ENCODE measurements at places on chromosomes 7 and 10.
A peak's percentile ranks its signal among the peaks of the same experiment; 100 is the strongest.

DNA sequence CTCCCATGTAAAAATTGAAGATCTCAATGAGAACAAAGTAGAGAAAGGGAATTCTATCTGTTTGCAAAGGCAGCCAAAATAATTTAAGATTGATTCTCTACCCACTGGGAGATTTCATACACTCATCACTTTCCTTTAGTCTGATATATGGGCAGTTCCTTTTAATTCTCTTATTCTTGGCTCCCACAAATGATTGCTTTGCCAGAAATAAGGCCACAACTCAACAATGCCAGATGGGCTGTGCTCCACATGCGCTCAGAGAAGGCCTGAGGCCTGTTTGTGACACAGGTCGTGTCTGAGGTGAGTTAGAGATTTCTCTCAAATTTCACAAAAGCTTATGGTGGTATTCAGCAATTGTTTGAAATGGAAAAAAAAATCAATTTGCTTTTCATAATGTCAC lies 501.9 kb upstream of the SEMA3D start:
- DNase-seq, result no peak

DNA sequence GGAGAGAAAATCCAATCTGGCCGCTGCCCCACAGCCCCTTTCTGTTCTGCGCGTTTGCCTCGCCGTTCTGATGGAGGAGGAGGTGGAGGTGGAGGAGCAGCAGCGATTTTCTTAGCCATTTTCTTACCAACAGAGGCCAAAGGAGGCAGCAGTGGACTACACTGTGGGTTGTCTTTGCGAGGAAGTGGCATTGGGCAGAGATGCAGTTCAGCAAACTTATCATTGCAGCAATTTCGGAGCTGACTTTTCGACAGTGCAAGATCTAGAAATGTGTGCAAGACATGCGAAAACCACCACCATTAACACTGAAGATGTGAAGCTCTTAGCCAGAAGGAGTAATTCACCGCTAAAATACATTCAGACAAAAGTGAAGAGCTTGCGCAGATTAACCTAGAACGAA lies 1.9 kb upstream of the ARL4A start:
- peak; percentile 79 for DNase-seq

- no peak for DNase-seq
These were observed 92.4 kb upstream of the KMT2E start for GRCh38 chr7:104921596-104921995.

DNA sequence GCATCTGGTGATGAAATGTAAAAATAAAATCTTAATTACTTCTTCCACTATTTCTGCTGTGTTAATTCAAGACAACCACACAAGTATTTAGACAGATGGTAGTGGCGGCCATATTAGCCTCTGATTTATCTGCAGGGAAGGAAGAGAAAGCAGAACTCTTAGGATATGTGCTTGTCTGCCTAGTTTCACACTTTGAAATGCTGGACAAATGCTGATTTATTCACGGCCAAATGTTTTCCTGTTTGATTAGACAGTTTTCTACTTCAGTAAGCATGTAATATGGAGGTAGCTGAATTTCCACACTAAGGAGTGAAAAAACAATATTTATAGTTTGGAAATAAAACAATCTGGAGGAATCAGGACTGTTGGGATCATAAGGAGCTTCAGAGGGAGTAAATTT lies 158.1 kb downstream of the AGMO start:
- no peak for DNase-seq

DNA sequence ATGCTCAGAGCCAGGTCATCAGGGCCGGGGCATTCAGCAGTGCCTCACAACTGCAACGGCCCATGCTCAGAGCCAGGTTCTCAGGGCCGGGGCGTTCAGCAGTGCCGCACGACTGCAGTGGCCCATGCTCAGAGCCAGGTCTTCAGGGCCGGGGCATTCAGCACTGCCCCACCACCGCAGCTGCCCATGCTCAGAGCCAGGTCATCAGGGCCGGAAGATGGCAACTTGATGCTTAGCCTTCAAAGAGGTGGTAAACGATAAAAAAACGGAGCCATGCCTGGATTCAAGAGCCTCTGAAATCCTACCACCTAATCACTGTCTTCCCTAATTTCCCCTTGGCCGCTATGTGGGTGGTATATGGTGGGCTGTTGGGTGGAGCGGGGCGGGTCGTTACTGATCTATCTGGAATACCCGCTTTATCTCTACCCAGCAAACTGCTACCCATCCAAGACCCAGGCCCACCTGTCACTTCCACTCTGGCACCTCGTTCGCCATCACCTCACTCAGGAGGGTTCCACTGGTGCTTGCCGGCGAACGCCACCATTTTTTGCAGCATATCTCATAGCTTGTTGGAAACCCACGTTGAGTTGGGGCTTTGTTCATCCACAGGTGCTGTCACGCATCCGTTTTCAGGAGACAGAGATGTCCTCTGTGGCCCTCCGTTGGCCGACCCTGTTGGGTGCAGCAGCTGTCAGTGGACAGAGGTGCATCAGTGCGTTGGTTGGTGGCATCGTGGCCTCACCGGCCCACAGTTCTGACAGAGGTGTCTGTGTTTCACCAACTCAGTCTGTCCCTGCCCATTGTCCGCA lies 221.1 kb downstream of the EBF3 start:
- no peak for DNase-seq

- no peak for DNase-seq
These were observed 41.4 kb upstream of the SGCE start for GRCh38 chr7:94697035-94697974.

DNA sequence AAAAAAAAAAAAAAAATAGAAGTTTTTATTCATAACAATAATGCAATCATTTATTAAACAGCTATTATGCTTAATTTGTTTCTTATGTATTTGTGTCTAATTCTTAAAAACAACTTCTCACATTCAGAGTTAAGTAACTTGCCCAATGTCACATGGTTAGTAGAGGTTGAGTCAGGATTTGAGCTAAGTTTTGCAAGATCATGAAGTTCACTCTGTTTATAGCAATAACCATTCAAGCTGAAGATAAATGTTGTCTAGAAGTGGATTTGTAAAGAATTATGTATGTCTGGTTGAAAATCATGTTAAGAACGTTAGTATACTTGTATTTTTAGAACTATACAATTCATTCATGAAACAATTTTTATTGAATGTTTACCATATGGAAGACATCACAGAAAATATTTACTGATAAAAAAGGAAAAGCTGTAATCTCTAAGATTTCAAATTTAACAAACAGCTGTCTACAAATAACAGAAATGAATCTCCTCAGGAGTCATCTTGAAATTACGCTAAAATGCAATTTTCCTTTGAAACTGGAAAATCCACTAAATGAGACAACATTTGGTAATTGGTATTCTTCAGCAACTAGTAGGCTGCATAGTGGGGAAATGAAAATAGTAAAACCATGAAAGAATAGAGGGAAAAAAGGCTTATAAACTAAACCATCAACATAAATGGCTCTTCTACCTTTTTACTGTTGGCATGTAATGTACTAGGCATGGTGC lies 70.5 kb upstream of the AHR start:
- no peak for DNase-seq

- no peak for DNase-seq
These were observed 20.9 kb upstream of the ARHGAP22 start for GRCh38 chr10:48625826-48626134.

- DNase-seq, result no peak
These were observed 21.5 kb downstream of the CUX1 start for GRCh38 chr7:101838837-101839483.

- no peak for DNase-seq
These were observed 2.3 kb downstream of the GLRX3 start for GRCh38 chr10:130138479-130138866.

DNA sequence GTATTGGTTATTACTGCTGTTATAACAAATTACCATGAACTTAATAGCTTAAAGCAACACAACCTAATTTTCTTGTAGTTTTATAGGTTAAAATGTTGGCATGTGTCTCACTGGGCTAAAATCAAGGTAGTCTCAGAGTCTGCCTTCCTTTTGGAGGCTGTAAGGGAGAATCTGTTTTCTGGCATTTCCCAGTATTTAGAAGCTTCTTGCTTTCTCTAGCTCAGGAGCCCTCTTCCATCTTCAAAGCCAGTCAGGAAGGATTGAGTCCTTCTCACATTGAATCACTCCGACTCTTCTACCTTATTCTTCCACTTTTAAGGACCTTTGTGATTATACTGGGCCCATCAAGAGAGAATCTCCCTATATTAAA lies 156.2 kb downstream of the MBL2 start:
- DNase-seq, result no peak

GRCh38 chr10:69472544-69472943 lies 21.3 kb downstream of the TSPAN15 start:
- no peak for DNase-seq

GRCh38 chr10:70866424-70866823 lies 21.9 kb downstream of the PCBD1 start:
- no peak for DNase-seq

DNA sequence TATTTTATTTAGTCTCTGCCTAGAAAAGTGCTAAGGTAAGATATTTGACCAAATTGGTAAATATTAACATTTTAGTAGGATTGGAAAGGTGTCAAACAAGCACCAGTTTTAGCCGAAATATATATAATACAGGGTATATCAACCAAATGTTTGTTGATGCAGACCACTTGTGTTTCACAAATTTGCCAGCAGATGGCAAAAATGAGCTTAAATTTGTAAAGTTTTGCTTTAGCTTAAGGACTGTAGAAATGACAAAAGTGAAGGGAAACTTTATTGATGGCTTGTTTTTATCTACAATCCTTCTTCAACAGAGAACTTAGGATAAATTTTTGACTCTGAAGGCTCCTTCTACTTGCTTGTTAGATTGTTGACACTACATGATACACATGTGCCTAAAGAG lies 4.8 kb upstream of the POLR1F start:
- DNase-seq, result peak; percentile 21

GRCh38 chr10:59907537-59907917 lies 1.2 kb upstream of the CCDC6 start:
- DNase-seq, result no peak

- DNase-seq, result no peak
These were observed 200.9 kb upstream of the TBX20 start for GRCh38 chr7:35454575-35455385.

DNA sequence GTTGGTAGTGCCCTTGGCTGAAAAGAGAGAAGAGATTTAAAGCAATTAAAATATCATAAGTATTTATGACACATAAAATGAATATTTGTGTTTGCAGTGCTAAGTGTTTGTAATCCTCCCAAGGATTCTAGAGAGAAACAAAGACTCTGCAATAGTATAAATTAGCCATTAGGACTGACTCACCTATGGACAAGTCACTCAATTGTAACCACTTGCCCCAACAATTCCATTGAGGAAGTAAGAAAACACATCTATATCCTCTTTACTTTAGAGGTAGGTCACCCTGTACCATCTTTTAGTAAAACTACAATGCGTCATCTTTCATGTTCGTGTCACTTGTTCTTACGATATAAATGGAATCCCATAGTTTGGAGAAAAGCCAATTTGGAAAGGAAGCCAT lies 85.7 kb upstream of the INHBA start:
- no peak for DNase-seq

DNA sequence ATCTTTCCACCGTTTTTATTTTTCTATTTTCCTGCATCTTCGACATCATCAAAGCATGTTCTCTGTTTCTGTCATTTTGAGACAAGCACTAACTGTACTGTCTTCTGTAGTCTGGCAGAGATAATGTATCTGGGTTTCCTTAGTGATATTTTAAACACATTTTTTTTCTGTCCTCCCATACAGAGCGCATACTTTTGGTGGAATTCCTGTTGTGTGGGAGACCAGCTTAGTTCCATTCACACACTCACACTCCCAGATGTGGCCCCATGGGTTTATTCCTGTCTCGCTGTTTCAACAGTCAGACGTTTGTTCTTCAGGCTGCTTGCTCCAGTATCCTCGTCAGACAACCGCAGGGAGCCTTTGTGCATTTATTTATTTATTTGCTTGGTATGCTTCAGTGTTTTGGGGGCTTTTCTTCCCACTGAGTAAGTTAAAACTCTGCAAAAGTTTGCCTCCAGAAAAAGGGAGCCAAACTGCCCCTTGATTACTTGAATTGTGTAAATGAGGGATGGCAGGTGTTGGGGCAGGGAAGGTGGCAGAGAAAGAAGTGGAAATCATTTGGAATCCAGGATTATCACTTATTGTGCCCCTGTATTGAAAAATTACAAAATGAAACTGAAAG lies 456.8 kb upstream of the KLF6 start:
- DNase-seq, result no peak

GRCh38 chr7:48255046-48255445 lies 83.8 kb downstream of the ABCA13 start:
- no peak for DNase-seq

GRCh38 chr10:132489053-132489703 lies 48.4 kb upstream of the INPP5A start:
- DNase-seq, result no peak

GRCh38 chr7:120023494-120024167 lies 249.3 kb upstream of the KCND2 start:
- no peak for DNase-seq

GRCh38 chr7:50676740-50677637 lies 105.7 kb downstream of the GRB10 start:
- DNase-seq, result no peak

DNA sequence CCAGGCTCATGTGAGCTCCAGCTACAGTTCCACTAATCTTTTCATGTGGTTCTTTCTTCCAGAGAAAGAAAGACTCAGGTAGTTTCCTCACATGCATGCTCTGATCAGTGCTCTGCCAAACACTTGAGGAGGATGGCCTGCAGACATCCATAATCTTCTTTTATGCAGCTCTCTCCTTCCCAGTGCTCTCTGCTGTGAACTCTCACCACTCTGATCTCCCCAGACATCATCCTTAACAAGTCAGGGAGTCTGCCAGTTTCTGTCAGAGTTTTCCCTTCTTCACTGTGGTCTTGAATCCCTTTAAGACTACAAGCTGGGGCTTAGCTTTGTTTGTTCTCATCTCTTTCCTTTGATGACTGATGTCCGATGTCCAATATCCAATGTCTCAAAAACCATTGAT lies 203.4 kb upstream of the PRKCQ start:
- no peak for DNase-seq

GRCh38 chr7:83613232-83613631 lies 35.7 kb downstream of the SEMA3E start:
- DNase-seq, result no peak

DNA sequence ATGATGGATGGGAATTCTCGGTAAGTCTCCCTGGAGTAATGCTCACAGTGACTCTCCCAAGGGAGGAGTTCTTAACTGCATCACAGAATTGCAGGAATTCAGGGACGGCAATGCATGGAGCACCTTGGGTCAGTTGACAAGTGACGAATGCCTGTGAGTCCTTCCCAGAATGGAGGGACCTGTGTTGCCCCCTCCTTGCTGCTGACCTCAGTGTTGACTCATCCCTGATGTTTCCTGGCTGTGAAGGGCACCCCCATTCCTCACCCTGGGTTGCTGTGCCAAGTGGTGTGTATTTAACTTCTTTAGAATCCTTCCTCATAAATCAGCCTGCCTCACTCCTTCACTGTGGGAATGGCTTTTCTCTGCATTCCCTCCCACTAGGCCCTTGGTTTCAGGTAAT lies 98.9 kb downstream of the LRMDA start:
- no peak for DNase-seq

DNA sequence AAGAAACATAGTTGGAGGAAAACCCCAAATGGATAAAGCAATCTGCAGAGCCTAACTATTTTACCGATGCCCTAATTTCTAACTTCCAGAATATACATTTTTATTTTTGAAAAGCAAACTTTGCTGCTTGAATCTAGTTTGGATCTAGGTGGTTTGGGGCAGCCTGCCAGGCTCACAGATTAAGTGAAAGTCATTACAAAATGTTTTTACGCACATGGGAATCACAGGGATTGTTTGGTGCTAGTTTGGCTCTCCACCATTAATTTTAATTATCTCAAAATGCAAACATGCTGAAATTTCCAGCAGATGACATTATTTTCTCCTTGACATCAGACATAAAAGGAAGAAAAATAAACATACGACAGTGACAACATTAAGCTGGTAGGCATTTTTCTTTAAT lies 166.7 kb upstream of the INHBA start:
- no peak for DNase-seq

All from NCI-H2227 treated with DMSO at 0.1 percent for 48 hours (cell line).